ENCODE measurements at places on chromosomes 16 and 17. TPM values are rescaled to one million over a fixed set of nuclear protein-coding genes. Genes with fewer than 3 reads are reported as not detected.

CDRT15 gene
- total RNA-seq: not detected

GAST gene
- total RNA-seq: not detected

GRB7 gene
- 4.8 TPM for total RNA-seq

PIK3R6 gene
- total RNA-seq: not detected

EXOC3L1 gene
- 0.29 TPM for total RNA-seq

CENPX gene
- total RNA-seq: 188 TPM

ZNF750 gene
- total RNA-seq: not detected

MYO15A gene
- 0.73 TPM for total RNA-seq

ITGAL gene
- not detected for total RNA-seq

GP1BA gene
- not detected for total RNA-seq

ZFP3 gene
- 0.77 TPM for total RNA-seq

KCNG4 gene
- not detected for total RNA-seq

CANT1 gene
- 76.2 TPM for total RNA-seq

ANKRD40CL gene
- total RNA-seq: not detected

SCGB1C2 gene
- total RNA-seq: not detected

MAP2K3 gene
- 123 TPM for total RNA-seq

XAF1 gene
- total RNA-seq: 0.10 TPM

HOXB1 gene
- not detected for total RNA-seq

ZNF276 gene
- total RNA-seq: 18.6 TPM

BIRC5 gene
- total RNA-seq: 104 TPM

ASB16 gene
- total RNA-seq: 0.32 TPM

Data from A549 treated with Mapracorat at 1 μM for 4 hours (cell line).